Activated naive CD4-positive, alpha-beta T cell treated with anti-CD3 and anti-CD28 coated beads, Interleukin-2, amount 50 U/mL, for 72 hours (primary cell): ENCODE measurements at places on chromosomes 3 and 15. TPM values are rescaled to one million over a fixed set of nuclear protein-coding genes. Genes with fewer than 3 reads are reported as not detected.

Gene NPTN
- total RNA-seq, result 38.4 TPM

Gene SLC51B
- total RNA-seq, result not detected

Gene TRPM1
- total RNA-seq, result not detected

GRCh38 chr3:108296239-108296638, at the start of gene HHLA2:
Gene HHLA2, plus strand, starts transcription at chr3:108296548. Its CDS starts 55,266 bp downstream, at chr3:108351814.
- no peak for DNase-seq

DNA sequence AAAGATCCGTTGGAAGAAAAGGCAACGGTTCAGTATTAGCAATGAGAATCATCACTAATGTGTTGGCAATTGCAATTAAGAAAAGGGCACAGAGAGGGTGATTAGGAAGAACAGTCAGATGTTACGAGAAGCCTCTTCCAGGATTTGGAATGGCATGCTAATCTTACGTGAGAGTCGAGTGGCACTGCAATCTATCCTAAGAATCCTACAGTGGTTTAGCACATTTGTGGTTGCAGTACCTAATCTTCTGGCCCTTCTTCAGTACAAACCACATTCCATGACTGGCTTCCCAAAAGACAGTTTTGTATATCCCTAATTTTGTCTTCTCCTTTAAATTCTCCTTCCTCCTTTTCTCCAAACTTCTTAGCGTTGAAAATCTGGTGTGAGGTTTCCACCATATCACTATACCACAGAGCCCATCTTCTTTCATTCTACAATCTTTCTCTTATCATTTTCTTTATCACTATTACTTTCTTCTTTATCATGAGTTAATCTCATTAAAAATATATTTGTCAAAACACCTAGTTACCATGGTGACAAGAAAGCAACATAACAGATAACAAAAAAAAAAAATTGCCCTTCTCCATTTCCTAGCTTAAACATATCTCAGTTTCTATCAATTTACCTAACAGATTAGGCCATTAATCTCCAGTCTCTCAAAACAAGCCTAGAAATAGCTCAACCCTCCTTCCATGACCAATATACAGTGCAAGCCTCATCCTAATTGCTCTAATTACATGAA, 60.1 kb downstream of the IGSF11 start:
- DNase-seq, result no peak

GRCh38 chr15:70466305-70466704, 297.1 kb downstream of the UACA start:
- DNase-seq, result no peak

GRCh38 chr3:142225885-142226215, 465 bp upstream of the GK5 start:
- DNase-seq, result no peak

- no peak for DNase-seq
Observed at GRCh38 chr3:144875211-144875610, 903.6 kb downstream of the DIPK2A start.

DNA sequence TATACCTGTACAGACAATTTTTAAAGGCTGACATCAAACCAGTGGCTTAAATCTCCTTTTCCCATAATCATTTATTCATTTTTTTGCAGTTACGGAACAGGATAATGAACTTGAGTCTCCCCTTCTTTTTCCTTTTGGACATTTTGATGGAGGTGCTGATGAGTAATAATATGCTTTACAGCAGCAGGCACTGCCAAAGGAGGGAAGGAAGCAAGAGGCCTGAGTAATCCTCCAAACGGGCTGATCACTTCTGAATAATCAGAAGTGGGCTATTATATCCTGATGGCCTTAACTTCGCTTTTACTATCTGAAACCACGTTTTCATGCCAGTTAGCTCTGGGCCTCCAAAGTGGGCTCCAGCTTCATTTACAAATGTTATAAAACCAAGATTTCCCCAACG, 527.2 kb downstream of the FOXP1 start:
- DNase-seq, result no peak

DNA sequence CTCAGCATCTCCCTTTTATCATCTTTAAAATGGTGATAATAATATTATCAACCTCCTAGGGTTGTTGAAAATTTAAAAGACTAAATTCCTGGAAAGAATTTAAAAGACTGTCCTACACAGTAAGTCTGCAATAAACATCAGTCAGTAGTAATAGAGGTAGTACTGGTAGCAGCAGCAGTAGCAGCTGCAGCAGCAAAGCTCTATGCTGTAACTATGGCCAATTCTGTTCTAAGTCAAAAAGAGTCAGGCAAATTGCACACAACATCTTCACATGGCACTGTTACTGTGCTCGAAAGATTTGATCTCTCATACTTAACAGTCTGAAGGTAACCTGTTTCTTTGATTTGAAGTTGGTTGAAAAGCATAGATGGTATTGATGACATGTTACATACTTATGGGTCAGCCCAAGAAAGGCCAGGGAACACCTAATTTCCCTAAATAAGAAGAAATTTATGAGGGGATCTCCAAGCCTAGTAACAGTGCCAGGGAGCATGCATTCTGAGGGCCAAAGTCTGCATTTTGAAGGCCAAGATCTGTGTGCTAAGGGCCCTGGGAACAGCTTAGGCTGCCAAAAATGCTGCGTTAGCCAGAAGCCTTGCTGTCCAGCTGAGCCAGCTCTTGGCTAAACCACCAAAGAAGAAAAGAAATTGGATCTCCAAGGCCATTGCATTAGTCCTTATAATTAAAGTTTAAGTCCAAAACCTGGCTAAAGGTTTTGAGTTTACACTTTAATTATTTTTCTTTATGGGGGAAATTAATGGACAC, 68.2 kb downstream of the SIDT1 start:
- no peak for DNase-seq

DNA sequence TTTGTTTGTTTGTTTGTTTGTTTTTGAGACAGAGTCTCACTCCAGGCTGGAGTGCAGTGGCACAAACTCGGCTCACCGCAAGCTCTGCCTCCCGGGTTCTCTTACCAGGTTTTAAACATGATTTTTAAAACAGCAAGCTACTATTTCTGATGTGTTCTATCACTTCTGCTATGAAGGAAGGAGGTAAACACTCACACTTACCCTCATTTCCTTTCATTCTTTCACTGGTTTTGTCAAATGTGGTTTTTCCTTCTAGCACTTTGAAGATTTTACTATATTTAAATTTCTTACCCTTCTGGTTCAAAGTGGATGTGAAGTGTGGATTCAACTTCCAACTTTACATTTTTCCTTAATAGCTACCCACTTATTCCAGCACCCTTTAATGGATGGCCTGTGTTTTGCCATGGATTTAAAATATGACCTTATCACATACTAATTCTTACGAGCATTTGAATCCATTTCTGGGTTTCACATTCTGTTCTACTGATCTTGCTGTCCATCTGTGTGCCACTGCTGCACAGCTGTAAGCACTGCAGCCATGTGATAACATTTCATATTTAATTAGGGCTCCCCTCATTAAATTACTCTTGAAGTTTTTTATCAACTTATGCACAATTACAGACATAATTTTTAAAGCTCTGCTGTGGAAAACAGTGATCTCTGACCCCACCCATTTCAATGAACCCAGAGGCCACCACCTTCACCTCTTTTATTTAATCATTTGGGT, 42.3 kb downstream of the TXNRD3 start:
- no peak for DNase-seq
